ENCODE measurements at places on chromosomes 3 and 15. TPM values are rescaled to one million over a fixed set of nuclear protein-coding genes. Genes with fewer than 3 reads are reported as not detected.

GRCh38 chr3:196775938-196776337, 36.3 kb downstream of the PAK2 start:
- DNase-seq: no peak

- no peak for DNase-seq
Measured at GRCh38 chr3:119500901-119501300, 2.6 kb downstream of the TIMMDC1 start.

DNA sequence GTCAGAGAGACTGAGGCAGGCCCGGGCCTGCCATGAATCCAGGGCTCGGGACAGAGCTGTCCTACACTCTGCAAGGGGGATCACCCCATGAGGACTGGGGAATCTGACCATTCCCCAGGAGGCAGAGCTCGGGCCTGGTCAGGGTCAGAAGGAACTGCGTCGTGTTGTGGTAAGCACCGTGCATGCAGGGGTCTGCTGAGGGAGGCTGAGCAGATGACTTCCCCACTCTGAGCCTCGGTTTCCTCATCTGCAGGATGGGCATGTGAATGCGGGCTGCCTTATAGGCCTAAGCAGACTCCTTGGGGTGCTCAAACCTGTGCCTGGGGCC, 61.6 kb upstream of the IQSEC1 start:
- no peak for DNase-seq

GRCh38 chr3:168678730-168679129, 583.0 kb upstream of the GOLIM4 start:
- DNase-seq: no peak

- no peak for DNase-seq
Measured at GRCh38 chr3:44077267-44077666, 164.4 kb upstream of the TOPAZ1 start.

The CCR5 gene
- polyA plus RNA-seq: 0.33 TPM

The SCAANT1 gene
- 1.0 TPM for polyA plus RNA-seq

The TAMM41 gene
- polyA plus RNA-seq: 28.4 TPM

GRCh38 chr3:32667072-32667582, 17.9 kb upstream of the CNOT10 start:
- no peak for DNase-seq
